A673 (cell line): ENCODE measurements at places on chromosomes 1 and 21. TPM values are rescaled to one million over a fixed set of nuclear protein-coding genes. Genes with fewer than 3 reads are reported as not detected.

GRCh38 chr1:17943506-17943905 lies 164.1 kb upstream of the IGSF21 start:
- DNase-seq = no peak

DNA sequence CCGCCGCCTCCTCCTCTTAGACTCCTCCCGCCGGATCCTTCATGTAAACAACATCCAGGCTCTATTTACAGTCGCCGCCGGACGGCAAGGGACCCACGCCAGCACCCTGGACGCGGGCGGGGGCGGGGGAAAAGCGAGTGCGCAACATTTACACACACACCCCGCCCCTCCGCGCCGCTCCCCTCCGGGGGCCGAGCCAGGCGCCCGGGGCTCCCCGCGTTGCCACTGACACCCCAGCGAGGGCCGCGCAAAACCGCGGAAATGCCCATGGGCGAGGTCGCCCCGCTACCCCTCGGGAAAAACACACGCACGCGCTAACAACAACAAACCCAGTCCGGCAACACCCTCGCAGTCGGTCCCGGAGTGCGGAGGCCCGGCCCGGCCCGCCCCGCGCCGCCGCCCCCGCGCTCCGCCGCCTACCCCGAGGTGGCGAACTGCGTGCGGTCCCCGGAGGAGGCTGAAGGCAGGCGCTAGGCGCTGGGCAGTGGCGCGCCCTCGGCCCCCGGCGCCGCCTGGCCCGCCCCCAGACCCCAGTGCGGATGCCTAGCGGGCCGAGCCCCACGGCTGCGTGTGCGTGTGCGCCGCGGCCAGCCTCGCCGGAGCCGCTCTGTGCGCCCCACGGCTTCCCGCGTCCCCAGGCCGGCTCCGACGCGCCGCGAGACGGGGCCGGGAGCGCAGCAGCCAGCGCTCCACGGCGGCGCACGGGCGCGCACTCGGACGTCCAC lies 81.1 kb upstream of the AK4 start:
- peak; percentile 85 for DNase-seq

The CD1E gene
- not detected in 2 replicates for total RNA-seq

GRCh38 chr1:165207853-165208515 lies 148.5 kb downstream of the LMX1A start:
- DNase-seq = peak; percentile 14

DNA sequence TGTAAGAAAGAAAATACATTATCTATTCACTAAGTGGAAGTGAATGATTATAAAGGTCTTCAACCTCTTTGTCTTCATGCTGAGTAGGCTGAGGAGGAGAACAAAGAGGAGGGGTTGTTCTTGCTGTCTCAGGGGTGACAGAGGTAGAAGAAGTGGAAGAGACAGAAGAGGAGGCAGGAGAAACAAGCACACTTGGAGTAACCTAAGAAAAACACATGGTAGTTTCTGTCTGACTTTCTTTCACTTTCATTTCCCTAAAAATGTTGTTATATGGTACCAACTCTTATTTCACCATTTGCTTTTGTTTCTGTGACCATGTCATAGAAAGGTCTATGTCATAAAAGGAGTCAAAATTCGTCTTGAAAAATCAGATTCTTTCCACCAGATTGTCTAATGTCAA lies 696.6 kb upstream of the BRINP3 start:
- no peak for DNase-seq

DNA sequence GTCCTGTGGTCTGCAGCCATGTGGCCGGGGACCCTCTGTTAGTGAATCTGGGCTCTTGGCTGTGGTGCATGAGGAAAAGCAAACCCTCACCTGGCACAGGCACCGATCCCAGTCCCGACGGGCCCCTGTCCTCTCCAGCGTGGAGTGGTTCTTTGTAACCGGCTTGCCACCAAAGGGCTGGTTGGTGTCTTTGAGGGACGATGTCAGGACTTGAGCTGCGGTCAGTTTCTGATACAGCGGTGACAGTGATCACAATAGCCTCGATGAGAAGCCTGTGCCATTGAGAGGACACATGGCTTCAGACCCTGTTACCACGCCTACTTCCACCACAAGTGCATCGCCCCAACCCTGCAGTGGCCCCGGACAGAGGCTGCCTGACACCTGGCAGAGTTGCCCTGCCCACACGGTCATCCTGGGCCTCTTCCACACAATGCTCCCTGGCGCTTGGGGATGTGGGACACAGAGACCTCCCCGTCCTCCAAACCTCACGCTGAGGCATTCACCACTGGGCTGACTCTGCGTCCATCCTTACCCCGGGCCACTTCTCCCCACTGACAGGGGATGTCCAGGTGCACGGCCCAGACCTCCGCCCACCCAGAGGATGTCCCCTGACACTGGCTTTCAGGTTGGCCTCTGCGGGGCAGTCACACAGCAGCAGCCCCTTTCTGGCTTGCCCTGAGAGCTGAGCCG lies 18.8 kb upstream of the ACTRT2 start:
- no peak for DNase-seq

DNA sequence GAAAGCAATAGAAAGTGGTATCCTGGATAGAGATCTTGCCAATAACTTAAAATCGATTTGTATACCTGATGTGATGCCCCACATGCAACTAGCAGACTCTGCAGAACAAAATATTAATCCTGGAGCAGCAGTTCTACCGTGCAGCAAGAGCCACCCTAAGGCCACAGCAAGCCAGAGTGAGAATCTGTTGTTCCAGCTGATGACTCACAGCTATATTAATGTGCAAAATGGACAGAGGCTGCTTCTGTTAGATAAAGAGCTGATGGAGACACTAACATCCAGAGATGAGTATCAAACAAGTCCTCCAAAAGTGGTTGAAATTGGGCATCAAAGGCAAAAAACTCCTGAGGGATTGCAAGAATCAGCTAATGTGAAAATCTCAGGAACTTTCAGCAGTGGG lies 127.8 kb downstream of the MACF1 start:
- DNase-seq = no peak

DNA sequence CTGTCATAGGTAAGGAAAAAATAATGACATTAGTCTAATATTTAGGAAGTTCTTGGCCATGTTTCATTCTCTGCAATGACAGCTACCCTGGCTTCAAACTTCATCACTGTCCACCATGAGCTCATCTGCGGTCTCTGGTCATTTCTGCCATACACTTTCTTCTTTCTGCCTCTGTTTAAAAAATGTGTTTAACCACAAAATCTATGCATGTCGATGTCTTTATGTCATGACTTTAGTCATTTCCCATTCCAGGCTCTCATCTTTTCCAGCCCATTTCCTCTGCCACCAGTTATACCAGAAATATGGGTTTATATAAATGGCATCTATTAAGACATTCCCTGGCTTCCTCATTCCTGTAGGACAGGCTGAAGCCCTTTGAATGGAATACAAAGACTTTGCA lies 68.5 kb upstream of the DUSP10 start:
- no peak for DNase-seq
